ENCODE measurements at places on chromosomes 2 and 18. TPM values are rescaled to one million over a fixed set of nuclear protein-coding genes. Genes with fewer than 3 reads are reported as not detected.

SCYGR4 gene
- not detected for total RNA-seq

TMEM198 gene
- total RNA-seq: 0.46 TPM

GALR1 gene
- not detected for total RNA-seq

C2orf15 gene
- total RNA-seq: 0.79 TPM

ASIC4 gene
- total RNA-seq: not detected

OTX1 gene
- total RNA-seq: not detected

ALLC gene
- not detected for total RNA-seq

TMEM247 gene
- total RNA-seq: not detected

BOLL gene
- not detected for total RNA-seq

TEKT4 gene
- total RNA-seq: not detected

REEP1 gene
- total RNA-seq: 0.39 TPM

ACMSD gene
- total RNA-seq: not detected

RGPD3 gene
- 0.19 TPM for total RNA-seq

SLC4A3 gene
- total RNA-seq: not detected

RNU2-63P gene
- total RNA-seq: 13.6 TPM

TMEM169 gene
- 2.9 TPM for total RNA-seq

EFEMP1 gene
- not detected for total RNA-seq

GKN1 gene
- total RNA-seq: not detected

PLCD4 gene
- total RNA-seq: 0.38 TPM

GPR45 gene
- not detected for total RNA-seq

DSG4 gene
- not detected for total RNA-seq

CXCR1 gene
- 0.28 TPM for total RNA-seq

PEX13 gene
- 16.5 TPM for total RNA-seq

SNED1 gene
- 14.4 TPM for total RNA-seq

EVX2 gene
- not detected for total RNA-seq

TRABD2A gene
- 101 TPM for total RNA-seq

ASXL3 gene
- total RNA-seq: not detected

HOXD13 gene
- total RNA-seq: not detected

SIX3 gene
- total RNA-seq: not detected

TUBA4B gene
- not detected for total RNA-seq

SLC25A12 gene
- total RNA-seq: 21.9 TPM

CREG2 gene
- total RNA-seq: 0.43 TPM

GNAL gene
- total RNA-seq: not detected

RNF152 gene
- total RNA-seq: not detected

MAP4K3 gene
- total RNA-seq: 11.0 TPM

CCDC74A gene
- 2.6 TPM for total RNA-seq

C1QL2 gene
- not detected for total RNA-seq

HOXD9 gene
- total RNA-seq: not detected

DNAH6 gene
- 0.53 TPM for total RNA-seq

SATB2 gene
- 0.05 TPM for total RNA-seq

IL18RAP gene
- 4.7 TPM for total RNA-seq

LIMS1 gene
- total RNA-seq: 55.1 TPM

PCARE gene
- not detected for total RNA-seq

SUCLG1 gene
- total RNA-seq: 71.5 TPM

CLEC4F gene
- not detected for total RNA-seq

STK17B gene
- total RNA-seq: 382 TPM

PKP4 gene
- total RNA-seq: 37.4 TPM

GATA6 gene
- not detected for total RNA-seq

EGR4 gene
- 0.10 TPM for total RNA-seq

ERFE gene
- total RNA-seq: 0.29 TPM

YES1 gene
- 17.8 TPM for total RNA-seq

CABLES1 gene
- 2.0 TPM for total RNA-seq

OTOS gene
- total RNA-seq: not detected

CACNB4 gene
- total RNA-seq: 0.13 TPM

All from activated naive CD4-positive, alpha-beta T cell treated with anti-CD3 and anti-CD28 coated beads, Interleukin-2, amount 10 ng/mL, durations not matched to agents 5 hours and 36 hours (primary cell).